ENCODE measurements at places on chromosomes 6 and 20.

- no peak for DNase-seq
These were observed 239.6 kb downstream of the ERMARD start for GRCh38 chr6:169991031-169991390.

- no peak for DNase-seq
These were observed 70.8 kb downstream of the YTHDF1 start for GRCh38 chr20:63145156-63145555.

DNA sequence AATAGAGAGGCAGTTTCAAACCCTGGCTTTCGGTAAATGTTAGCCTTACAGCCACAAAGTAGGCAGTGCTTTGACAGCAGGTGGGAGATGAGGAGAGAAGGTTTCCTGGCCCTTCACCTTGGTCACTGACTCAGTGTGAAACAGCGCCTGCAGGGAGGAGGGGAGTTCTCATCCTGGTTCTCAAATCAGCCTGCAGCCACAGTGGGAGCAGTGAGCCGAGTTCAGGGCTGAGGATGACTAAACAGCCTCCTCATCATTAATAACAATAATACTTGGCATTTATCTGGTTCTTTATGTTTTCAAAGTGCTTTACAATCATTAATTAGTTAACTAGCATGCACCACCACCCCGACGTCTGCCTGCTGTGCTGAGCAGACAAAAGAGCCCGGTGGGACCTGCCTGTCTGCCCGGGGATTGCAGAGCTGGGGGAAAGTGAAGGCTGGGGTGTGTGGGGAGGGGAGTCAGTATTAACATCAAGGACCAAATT lies 59.6 kb downstream of the PRDM1 start:
- no peak for DNase-seq

GRCh38 chr20:4453359-4453758 lies 268.4 kb upstream of the PRND start:
- no peak for DNase-seq

- no peak for DNase-seq
These were observed 81.6 kb upstream of the EZR start for GRCh38 chr6:158900663-158901312.

- DNase-seq, result no peak
These were observed 4.2 kb upstream of the EYA4 start for GRCh38 chr6:133236932-133237331.

DNA sequence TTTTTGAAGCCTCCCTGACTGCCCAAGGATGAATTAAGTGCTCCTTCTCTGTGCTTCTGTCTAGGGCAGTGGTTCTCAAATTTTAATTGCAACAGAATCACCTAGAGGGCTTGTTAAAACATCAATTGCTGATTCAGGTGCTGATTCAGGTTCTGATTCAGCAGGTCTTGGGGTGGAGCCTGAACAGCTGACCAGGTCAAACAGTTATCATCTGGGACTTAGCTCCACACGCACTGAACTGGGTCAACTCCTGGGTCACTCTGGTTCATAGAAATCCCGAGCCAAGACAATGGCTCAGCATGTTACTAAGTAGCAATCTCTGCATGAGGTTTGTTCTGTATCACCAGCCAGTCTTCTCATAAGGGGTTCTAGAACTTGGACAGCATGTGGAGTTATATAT lies 192.3 kb downstream of the GJA1 start:
- DNase-seq, result no peak

GRCh38 chr6:163308629-163309440 lies 105.7 kb upstream of the QKI start:
- DNase-seq, result no peak

DNA sequence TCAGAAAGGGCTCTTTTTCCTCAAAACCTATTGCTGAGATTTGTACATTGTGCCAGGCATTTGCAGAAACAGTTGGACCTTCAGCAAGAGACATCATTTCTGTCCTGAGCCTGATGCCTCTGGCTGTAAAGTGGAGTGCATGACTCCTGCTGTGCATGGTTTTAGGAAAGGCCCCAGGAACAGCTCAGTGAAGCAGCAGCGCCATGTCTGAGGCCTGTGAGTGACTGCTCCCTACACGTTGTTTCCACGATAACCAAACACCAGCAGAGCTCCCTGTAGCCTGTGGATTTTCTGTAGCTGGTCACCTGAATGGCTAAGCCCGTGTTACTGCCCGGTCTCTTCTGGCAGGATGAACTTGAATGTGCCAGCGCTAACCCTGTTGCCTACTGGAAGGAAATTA lies 232.5 kb downstream of the TFAP2C start:
- DNase-seq, result no peak

DNA sequence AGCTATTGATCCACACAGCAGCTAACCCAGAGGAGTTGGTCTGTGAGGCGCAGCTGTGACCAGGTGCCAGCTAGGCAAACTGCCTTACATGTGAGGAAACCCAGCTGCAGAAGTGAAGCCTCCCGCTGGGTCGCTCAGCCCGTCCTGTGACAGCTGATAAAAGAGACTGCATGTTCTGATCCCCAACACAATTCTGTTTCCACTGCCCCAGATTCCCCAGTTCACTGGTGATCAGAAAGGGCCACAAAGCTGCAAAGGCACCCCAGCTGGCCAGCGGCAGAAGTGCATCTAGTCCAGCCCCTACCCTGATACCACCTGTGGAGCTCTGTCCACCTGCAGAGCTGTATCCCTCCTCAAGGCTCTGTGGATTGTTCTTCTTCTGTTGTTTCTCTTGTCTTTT lies 64.5 kb downstream of the CTNNBL1 start:
- no peak for DNase-seq

GRCh38 chr6:120056085-120056484 lies 706.5 kb upstream of the MAN1A1 start:
- no peak for DNase-seq

- no peak for DNase-seq
These were observed 283.9 kb downstream of the TBC1D7 start for GRCh38 chr6:13044390-13044789.

DNA sequence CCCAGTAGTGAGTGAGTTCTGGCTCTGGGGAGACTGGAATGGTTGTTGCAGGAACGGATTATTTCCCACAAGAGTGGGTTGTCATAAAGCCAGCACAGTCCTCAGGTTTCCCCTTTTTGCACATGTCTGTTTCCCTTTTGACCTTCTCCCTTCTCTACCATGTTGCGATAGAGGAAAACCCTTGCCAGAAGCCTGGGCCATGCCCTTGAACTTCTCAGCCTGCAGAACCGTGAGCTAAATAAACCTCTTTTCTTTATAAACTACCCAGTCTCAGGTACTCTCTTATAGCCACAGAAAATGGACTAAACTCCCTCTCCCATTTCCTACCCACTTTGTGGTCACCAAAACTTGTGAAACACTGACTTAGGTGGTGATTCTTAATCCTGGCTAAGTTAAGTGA lies 7.2 kb upstream of the PPP1R16B start:
- no peak for DNase-seq

- DNase-seq, result no peak
These were observed 8.5 kb downstream of the GHRH start for GRCh38 chr20:37253087-37253486.

GRCh38 chr6:81734081-81734480 lies 18.4 kb downstream of the TENT5A start:
- no peak for DNase-seq

- DNase-seq, result no peak
These were observed 70.2 kb upstream of the SLC4A11 start for GRCh38 chr20:3309226-3309625.

DNA sequence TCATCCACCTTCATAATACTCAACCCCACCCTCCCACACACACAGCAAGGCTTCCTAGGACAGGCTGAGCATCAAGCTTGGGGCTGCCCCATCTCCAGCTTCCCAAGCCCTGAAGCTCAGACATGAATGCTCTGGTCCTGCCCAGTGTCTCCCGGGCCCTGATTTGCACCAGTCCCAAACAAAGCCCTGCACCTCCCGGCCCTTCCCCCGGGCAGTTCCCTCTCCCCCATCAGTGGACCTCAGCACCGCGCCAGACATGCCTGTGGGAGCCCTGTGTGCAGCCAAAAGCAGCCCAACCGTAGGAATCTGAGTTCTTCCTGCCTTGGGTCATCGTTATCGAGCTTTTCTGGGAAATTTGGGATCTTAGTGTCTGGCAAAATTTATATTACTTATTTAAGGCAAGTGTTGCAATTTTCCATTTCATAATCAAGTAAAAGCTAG lies 63.5 kb downstream of the THBS2 start:
- no peak for DNase-seq

DNA sequence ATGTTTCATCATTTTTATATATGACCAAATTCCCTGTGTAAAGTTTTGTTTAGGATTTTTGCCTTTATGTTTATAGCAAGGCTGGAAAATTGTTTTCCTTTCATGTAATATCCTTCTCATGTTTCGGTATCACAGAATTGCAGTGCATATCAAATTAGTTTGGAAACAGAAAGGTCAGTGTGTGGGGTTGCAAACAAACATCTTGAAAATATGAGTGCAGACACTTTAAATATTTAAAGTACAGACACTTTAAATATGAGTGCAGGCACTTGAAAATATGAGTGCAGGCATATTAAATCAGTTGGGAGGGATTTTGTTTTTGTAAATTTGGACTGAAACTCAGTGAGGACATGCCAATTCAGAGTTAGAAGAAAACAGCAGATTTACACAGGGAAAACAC lies 6.5 kb downstream of the SLPI start:
- no peak for DNase-seq

DNA sequence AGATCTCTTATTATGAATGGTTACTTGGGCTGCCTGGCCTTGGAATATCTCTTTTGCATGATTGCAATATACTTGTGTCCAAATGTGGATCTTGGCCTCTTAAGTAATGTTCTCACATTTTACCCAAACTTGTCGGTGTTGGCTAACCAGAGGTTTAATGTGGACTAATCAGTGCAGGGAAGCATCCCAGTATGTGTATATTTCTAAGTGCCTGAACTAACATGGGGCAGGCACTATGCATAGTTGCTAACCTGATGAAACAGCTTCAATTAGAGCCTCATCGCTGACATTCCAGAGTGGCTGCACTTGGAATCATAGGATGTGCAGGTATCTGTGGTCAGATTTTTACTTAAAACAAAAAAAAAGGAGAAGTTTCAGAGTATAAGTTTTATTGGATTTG lies 160.0 kb downstream of the PDE7B start:
- no peak for DNase-seq

DNA sequence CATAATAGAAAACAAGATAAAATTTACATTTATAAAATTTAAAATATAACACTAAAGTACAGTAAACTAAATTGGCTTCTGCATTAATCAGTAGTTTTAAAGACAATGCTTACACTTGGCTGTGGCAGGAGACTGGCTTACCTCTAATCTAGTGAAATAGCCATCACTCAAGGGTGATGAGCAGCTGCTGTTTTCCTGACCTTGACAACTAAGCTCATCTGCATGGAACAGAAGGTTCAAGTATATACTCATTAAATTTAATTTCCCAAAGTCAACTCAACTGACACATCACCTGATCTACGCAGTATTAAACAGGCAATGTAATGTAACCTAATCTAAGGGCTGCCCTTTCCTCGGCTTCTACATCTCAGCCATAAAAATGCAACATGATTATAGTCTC lies 14.5 kb downstream of the TMX4 start:
- DNase-seq, result no peak

GRCh38 chr6:157570752-157571151 lies 189.8 kb downstream of the ZDHHC14 start:
- no peak for DNase-seq

DNA sequence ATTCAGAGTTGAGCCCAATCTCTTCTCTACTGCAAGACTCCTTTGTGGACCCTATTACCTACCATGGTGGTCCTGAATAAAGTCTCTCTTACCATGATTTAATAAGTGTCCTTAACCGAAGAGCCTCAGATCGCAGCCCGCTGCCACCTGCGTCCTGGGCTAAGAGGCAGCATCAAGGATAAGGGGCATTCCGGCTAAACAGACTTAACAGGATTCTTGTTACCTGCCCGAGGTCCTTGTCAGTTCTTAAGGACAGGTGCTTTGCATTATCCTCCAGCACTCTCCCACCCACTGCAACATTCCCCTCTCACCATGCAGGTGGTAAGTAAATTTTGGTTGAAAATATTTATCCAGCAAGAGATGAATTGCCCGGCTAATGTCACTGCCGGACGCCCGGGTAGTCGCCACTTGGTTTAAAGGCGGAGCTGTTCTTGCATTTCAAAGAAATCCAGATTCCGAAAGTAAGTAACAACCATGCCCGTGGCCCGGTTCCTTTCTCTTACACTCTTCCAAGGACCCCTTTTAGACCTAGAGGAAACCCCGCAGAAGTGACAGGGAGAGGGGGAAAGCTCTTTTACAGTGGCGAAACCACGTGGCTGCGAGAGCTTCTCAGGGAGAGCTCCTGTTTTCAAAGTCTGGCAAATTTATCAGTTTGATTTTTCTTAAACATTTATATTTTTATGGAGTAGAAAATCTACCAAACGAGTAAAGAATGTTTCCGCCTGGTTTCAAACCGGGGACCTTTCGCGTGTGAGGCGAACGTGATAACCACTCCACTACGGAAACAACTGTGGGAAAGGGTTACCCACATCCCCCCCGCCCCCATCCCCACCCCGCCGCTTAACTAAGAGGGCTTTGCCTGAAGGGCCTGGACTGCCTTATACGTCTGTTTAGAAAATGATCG lies 41.9 kb upstream of the PRSS16 start:
- no peak for DNase-seq

DNA sequence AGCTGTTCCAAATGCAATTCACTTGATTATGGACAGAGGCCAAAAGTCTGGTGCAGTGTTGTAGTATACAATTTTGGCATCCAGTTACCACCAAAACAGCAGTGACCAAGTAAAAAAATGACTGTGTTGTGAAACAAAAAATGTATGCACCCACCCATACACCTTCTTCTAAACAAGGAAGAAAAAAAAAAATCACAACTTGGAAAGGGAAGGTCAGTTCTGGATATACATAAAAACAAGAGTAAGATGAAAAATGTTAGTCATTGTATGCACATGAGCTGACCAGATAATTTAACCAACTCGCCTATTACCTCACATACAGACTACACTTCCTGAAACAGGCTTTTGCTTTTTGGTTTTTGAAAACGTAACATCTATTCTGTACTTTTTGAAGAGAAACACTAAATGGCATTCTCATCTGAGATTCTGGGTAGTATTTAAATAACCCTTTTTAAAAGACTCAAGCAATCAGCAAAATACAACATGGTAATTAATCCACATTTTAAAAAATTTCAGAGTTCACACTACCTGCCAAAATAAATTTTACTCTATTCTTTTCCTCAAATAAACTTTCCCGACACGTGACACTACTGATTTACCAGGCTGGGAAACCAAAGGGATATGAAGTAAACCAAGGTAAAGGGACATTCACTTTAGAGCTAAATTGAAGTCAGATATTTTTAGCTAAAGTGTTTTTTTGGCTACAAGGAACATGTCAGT lies 141.6 kb upstream of the SHLD1 start:
- no peak for DNase-seq

DNA sequence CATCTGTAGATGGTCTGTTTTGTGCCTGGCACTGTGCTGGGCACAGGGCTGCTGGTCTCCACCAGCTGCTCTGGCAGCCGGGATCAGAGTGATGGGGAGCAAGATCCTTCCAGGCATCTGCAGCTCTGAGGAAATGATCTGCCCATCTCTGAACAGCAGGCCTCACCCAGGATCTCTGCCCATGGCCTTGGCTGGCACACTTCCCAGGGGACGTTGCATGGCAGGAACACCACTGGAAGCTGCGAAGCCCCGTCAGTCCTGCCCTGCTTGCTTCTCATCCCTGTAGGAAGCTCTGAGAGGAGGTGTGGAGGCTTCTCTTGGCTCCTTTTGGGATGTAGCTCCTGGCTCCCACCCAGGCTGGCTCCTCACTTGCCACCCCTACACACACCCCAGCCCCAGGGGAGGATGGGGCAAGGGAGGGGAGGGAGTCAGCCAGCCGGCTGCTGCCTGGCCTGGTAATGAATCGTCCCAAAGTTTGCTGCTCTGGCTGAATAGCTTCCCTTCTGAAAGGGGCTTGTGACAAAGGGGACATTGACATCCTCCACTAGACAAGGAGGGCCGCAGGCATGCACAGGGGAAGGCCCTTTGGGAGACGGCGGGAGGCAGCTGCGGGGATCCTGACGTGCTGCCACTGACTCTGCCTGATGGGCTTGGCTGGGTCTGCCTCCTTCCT lies 108.9 kb downstream of the VEGFA start:
- no peak for DNase-seq

Data from activated T-helper 1 cell treated with Interleukin-2 at 50 U/mL for 16 hours (primary cell).